ENCODE measurements at places on chromosomes 4 and X.

DNA sequence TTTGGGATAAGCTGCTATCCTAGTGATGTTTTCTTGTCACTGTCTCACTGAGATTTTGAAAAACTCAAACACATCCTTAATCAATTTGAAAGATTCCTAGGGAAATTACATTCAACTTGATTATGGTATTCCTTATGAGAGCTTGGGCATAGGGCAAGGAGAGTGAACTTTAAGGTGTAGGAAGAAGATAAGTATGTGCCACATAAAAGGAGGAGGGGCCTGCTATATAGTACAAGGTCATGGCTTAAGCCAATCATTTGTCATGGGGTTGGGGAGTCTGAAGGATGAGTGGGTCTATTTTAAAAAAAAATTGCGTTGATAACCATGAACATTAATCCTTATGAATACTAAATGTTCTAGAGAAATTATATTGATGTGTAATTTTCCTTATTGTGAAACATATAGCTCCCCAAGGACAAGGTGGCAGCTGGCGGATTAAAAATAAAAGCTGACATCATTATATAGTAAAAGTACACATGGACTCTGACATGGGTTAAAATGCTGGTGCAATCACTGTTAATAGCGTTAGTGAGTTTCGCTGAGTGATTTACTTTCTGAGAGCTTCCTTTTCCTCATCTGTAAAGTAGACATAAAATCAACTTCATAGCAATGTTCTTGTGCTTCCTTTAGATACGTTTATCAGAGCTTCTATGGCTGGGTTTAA is 17.4 kb downstream of the GALNT7 start:
- no peak for DNase-seq

GRCh38 chrX:44705817-44706551 is 137.8 kb upstream of the DUSP21 start:
- no peak for DNase-seq

DNA sequence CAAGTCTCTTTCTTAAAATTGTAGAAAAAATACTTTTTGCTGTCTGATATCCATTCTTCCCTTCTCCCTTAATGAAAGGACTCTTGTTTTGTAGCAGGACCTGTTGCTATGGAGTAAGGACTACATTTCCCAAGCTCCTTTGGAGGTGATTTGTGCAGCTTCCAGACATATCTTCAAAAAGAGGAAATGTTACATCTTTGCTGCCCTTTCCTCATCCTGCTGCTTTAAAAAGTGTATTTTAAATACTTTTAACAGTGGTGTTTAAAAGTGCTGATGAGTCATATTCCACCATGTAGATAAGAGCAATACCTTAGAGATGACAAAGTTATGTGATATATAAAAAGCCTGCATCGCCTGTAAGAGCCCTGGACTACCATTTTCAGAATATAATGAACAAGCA is 98.7 kb downstream of the CFAP299 start:
- DNase-seq, result no peak

DNA sequence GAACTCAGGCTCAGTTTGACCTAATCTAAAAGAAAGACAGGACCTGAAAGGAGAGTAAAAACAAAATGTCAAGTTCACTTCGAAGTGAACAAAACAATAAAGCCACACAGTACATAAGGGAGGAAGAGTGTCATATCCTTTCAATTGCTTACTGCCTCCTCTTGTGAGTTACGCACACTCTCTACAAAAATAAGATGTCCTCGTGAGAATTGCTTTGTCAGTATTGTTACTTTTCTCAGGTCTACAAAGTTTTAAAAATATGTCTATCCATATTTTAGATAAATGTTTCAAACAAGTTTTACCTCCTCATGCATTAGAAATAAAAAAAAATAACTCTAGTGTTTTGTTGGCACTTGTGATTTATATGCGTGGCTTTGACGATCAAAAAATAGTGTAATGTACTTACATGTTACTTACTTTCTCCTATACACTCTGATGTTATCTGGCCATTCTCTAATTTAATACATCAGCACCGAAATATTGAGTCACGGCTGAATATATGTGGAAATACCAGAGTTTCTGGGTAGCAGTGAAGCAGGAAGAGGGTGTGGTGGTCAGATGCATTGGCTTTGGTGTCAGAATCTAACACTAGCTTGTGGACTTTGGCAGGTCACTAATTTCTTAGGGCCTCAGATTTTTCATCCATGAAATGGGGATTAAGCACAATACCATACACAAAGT is 8.1 kb upstream of the MRPL1 start:
- peak; percentile 71 for DNase-seq

- DNase-seq, result no peak
These were observed 388.6 kb downstream of the PDHA2 start for GRCh38 chr4:96228463-96228862.

DNA sequence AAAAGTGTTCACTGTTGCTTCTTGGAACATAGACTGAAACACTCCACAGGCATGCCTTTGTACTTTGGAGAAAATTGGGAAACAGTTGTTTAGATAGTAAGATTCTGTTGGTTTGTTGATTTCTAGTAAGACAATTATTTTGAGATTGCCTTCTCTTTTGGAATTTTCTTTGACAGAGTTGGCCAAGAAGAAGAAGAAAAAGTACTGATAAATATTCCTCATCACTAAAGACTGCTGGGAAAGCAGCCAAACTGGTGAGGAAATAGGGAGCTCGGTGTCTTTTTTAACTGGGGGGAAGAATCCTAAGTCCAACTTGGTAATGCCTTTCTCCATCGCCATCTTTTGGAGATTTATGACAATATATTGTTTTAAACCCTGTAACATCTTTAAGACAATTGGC is 370.7 kb downstream of the GPAT3 start:
- no peak for DNase-seq

DNA sequence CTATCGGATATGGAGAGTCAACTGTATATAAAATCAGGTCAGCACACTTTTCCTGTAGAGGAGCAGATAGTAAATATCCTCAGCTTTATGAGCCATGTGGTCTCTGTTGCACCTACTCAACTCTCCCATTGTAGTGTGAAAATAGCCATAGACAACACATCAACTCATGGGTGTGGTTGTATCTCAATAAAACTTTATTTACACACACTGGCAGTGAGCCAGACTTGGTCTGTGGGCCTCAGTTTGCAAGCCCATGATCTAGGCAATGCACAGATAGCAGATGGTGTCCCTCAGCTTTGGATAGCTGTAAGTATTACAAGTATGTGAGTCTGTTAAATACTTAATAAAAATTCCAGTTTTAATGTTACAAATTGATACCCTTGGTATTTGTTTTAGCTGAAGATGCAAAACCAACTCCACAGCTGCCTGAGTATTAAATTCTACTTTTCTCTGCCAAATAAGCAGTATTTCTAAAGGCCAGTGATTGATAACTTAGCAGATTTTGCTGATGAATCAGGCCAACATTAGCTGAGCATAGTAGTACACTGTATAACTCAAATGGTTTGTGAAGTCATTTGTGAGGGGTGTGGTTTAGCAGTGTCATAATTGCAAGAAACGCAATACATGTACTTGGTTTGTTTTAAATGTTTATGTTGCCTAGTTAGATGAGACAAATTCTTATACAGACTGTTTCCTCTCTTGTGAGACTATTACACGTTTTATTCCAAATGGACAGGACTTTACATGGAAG is 87.3 kb downstream of the GPR143 start:
- DNase-seq, result no peak

DNA sequence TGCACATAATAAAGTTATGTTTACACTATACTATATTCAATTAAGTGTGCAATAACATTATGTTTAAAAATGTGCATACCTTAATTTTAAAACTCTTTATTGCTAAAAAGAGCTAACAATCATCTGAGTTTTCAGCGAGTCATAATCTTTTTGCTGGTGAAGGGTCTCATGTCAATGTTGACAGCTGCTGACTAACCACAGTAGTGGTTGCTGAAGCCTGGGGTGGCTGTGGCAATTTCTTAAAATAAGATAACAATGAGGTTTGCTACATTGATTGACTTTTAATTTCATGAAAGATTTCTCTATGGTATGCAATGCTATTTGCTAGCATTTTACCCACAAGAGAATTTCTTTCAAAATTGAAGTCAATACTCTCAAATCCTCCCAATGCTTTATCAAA is 58.6 kb downstream of the C4orf46 start:
- DNase-seq, result no peak

- DNase-seq, result no peak
These were observed 218.9 kb downstream of the MID1IP1 start for GRCh38 chrX:39020051-39020669.

DNA sequence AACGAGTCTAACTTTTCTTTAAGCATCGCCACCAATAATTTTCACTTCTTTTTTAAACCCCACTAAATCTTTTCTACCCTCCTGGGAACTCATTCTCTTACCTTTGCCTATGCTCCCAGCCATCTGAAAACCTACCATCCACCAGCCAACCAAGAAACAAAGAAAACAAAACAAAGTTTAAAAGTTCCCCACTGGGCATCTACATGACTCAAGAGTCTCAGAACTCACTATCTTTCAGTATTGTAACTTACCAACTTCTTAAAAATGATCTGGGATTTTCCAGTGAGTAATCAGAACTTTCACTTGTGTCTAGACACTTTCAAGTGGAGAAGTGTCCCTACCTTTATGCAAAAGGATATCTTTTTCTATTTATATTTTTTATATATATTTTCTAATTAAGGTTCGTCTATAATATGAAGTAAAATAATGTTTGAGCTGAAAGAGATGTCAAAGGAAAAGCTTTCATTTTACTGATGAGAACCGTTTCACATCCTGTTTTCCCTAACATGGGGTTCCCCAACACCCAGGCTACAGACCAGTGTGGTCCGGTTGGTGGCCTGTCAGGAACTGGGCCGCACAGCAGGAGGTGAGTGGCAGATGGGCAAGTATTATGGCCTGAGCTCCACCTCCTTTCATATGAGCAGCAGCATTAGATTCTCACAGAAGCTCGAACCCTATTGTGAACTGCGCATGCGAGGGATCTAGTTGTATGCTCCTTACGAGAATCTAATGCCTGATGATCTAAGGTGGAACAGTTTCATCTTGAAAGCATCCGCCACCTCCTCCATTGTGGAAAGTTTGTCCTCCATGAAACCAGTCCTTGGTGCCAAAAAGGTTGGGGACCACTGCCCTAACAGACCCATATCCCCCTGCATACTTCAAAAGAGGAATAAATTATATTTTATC is 9.8 kb upstream of the TIGD2 start:
- peak; percentile 32 for DNase-seq

DNA sequence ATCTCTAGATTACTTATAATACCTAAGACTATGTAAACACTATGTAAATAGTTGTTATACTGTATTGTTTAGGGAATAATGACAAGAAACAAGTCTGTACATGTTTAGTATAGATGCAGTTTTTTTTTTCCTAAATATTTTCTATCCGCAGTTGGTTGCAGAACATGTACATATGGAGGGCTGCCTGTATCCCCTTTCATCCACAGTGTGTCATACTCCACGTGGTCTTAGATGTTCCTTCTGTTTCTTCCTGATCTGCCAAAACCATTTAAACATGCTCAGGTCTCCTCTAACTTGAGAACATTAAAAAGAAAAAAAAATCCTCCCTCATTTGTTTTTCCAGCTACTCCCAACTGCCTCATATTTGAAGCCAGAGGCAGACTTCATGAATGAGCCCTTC is 14.0 kb downstream of the OCIAD1 start:
- no peak for DNase-seq

DNA sequence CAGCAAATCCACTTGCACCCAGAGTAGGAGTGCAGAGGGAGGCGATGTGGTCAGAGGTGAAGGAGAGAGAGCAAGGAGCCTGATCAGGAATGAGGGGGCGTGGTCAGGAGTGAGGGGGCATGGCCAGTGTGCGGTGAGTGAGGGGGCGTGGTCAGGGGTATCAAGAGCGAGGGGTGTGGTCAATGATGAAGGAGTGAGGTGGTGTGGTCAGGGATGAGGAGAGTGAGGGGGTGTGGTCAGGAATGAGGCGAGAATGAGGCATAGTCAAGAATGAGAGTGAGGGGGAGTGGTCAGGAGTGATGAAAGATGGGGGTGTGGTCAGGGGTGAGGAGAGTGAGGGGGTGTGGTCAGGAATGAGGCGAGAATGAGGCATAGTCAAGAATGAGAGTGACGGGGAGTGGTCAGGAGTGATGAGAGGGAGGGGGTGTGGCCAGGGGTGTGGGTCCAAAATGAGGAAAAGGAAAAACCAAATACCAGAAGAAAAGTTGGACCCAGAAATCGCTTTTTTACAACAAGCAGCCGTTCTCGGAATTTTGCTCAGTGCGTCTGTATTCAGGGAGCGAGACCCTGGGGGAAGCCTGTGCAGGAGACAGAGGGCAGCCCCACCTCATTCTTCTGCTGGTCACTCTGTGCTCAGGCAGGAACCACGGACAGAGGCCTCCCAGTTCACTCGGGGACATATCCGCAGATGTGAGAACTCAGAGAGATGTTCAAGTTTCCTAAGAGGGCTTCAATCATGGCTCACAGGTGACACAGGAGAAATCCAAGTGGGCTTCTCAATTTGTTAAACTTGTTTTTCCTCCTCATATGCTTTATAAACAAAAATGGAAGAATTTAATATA is 47.5 kb downstream of the MAGEA1 start:
- no peak for DNase-seq

DNA sequence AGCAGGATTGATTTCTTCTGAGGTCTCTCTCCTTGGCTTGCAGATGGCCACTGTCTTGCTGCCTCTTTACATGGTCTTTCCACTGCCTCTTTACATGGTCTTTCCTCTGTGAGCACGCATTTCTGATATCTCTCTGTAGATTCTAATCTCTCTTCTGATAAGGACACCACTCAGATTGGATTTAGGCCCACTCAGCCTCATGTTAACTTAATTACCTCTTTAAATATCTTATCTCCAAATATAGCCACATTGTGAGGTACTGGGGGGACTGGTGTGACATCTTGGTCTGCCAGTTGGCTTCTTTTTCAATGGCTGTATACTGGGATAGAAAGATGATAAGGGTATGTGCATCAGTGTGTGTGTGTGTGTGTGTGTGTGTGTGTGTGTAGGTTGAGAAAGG is 153.7 kb downstream of the AWAT2 start:
- no peak for DNase-seq

DNA sequence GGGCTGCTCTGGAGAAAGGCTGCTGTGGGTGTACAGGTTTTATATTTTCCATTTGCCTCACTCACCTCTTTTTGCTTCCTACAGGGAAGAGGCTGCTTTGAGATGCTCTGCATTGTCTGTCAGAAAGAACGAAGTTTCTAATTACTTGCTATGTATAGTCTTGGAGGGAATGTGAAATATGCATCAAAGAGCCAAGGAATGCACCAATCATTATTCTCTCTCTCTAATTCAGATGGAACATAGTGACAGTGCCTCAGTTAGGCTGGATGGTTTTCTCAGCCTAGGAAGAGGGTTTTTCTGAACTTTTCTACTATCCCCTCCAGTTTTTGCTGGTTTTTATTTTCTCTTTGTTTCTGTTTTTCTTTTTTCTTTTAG is 106.8 kb upstream of the SLC4A4 start:
- DNase-seq, result no peak

- DNase-seq, result no peak
These were observed 516.1 kb upstream of the ZFP42 start for GRCh38 chr4:187479511-187479910.

- no peak for DNase-seq
These were observed 8.1 kb downstream of the CPZ start for GRCh38 chr4:8600686-8601085.

GRCh38 chr4:40629401-40630334 is at the start of gene RBM47:
TSS of gene RBM47 (minus strand) at chr4:40629864. CDS start at chr4:40438893, 190,971 bp downstream.
- no peak for DNase-seq

GRCh38 chrX:50905334-50905733 is 5.2 kb upstream of the BMP15 start:
- no peak for DNase-seq

GRCh38 chr4:67581208-67581857 is 22.8 kb downstream of the STAP1 start:
- peak; percentile 30 for DNase-seq

GRCh38 chrX:28591542-28591941 is 4.3 kb downstream of the IL1RAPL1 start:
- DNase-seq, result no peak

GRCh38 chr4:156176896-156177295 is 223.2 kb upstream of the CTSO start:
- DNase-seq, result no peak
